Stimulated activated naive CD4-positive, alpha-beta T cell (primary cell): ENCODE measurements at places on chromosomes 16 and 17.

GRCh38 chr16:86461037-86461436 is 49.3 kb upstream of the FOXF1 start:
- DNase-seq, result no peak

DNA sequence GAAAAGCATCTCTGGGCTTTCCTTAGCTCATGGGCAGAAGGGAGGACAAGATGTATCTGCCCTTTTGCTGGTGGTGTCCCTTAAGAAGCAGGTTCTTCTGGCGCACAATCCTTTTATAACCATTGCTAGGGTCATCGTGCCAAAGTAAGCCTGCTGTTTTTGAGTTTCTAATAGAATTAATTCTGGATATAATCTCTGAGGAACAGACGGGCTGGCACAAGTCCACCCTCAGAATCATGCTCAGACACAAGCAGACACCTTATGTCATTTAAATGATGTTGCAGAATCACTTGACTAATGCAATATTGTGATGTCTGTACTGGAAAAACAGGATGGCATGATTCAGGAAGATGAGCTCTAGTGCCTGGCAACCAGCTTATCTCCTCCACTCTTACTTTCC is 18.8 kb upstream of the MMD start:
- no peak for DNase-seq

GRCh38 chr17:8150194-8151119 is 1.7 kb downstream of the PER1 start:
- no peak for DNase-seq

GRCh38 chr16:27381236-27381635 is 20.7 kb upstream of the IL21R start:
- no peak for DNase-seq

- no peak for DNase-seq
Measured at GRCh38 chr16:66364959-66365306, 1.6 kb upstream of the CDH5 start.

DNA sequence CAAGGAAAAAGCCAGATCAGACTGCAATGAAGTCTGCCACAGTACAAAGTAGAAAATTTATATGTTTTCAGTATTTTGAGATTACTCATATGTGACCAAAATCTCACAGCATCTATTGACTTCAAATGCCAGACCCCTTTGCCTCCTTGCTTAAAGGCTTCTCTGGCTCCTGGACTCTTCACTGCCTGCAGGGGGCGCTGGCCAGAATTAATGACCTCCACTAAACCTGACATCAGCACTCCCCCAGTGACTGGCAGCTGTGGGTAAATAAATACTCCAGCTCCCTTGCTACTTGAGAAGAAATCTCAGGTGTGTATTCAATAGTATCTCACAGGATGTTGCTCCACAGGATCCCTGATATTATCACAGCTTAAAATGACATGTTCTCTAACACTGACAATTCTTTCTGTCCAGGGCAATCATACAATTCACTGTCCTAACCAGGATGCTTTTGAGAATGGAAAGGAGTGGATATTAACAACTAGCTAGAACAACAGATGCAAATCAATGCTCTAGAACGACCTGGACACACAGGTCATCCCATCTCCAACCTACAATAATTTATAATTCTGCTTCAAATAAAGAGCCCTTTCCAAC is 4.0 kb downstream of the BECN1 start:
- peak; percentile 46 for DNase-seq

- DNase-seq, result no peak
Measured at GRCh38 chr16:12976936-12977335, 75.5 kb downstream of the SHISA9 start.

GRCh38 chr16:64829678-64830077 is 292.2 kb downstream of the CDH11 start:
- no peak for DNase-seq

DNA sequence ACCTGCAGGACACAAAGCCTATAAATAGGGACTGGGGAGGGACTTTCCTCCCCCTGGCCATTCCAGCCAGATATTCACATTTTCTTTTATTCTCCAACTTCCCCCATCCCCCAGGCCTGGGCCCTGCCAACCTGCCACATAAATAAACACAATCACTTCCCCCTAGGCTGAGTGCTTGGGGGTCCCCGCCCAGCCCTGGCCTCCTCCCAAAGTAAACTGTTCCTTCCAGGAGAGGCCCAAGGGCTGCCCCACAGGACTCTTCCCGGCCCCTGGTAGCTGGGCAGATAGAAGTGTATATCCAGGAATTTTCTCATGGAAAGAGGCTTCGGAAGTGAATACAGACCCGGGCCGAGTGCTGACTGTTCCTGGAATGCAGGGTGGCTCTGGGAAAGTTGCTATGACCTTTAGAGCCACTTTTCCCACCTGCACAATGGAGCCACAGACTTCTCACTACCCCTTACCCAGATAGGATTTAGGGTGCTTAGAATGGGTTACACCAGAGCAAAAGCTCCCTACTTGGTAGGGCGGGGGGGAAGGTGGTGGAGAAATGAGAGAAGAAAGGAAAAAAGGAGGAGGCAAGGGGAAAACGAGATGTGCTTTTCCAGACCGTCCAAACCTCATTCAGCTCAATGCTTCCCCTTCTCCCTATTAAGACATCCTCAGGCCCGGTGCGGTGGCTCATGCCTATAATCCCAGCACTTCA is 8.5 kb downstream of the CSF3 start:
- no peak for DNase-seq

DNA sequence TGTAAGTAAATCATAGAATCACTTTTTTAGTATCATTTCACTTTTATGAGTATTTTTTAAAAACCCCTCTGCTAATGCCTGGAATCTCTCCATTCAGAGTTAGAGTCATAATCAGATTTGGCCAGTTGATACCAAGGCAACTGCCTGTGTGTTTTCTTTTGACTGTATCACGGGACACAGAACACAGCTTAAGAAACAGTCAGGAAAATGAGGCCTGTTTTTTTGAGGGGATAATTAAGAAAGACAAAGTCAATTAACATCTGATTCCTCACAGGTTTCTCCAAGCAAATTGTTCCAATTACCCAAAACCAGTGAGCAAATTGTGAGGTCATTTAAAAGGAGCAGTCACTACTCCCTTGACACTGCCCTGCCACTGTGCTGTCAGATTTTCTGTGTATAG is 944.5 kb upstream of the SOX9 start:
- DNase-seq, result no peak

DNA sequence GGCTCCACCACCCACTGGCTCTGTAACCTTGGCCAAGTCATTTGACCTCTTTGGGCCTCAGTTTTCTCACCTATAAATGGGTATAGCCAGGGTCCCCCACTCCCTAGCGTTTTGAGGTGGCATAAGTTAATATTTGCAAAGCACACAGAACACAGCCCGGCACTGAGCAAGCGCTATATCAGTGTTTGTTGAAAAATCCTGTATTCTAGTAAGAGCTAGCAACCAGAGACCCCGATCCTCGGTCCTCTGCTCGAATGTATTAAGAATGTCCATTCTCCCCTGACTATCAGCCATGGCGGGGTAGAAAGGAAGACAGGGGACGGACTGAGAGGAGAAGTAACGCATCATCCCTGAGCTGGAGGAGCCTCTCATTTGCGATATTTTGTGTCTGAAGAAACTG is 131.2 kb downstream of the IRF8 start:
- no peak for DNase-seq

DNA sequence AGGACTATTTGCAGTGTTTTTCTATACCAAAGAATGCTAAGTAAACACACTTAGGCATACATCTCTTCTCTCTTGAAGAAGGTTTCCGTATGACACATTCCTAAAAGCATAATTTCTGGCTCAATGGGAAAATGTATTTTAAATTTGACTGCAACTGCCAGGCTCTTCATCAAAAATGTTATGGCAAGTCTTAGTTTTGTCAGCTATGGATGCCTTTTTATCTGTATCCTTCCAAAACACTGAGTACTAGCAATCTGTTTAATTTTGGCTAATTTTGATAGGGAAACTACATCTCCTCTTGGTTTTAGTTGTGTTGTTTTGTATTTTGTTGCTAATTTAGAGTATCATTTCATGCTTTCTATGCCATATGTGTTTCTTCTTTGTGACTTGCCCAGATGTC is 35.4 kb downstream of the MRPS23 start:
- DNase-seq, result no peak
